ENCODE measurements at places on chromosomes 12 and 14. TPM values are rescaled to one million over a fixed set of nuclear protein-coding genes. Genes with fewer than 3 reads are reported as not detected.

MIP gene
- not detected for total RNA-seq

DNA sequence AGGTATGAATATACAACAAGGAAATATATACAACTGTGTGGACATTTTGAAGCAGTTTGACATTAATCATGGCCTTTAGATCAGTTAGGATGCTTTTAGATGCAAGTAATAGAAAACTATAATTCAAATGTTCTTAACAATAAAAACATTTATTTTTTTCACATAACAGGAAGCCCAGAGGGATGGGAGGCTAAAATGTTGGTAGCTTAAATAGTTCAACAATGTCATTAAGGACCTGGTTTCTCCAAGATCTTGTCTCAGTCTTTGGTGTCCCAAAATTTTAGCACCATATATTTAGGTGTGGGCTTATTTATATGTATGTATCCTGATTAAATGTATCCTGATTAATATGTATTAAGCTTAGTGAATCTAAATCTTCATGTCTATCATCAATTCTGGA, 292.4 kb downstream of the NUAK1 start:
- H3K27ac ChIP-seq, result no peak overlapping the region
- H3K27me3 ChIP-seq, result no peaks in the 10 kb centered on the region
- no peaks in the 10 kb centered on the region for H3K36me3 ChIP-seq
- H3K4me1 ChIP-seq, result no peaks in the 10 kb centered on the region
- no peak for DNase-seq

GRCh38 chr14:101620031-101620788, 58.9 kb downstream of the DIO3 start:
- no peak for DNase-seq
- H3K36me3 ChIP-seq, result no peaks in the 10 kb centered on the region
- H3K27ac ChIP-seq, result no peak overlapping the region

DNA sequence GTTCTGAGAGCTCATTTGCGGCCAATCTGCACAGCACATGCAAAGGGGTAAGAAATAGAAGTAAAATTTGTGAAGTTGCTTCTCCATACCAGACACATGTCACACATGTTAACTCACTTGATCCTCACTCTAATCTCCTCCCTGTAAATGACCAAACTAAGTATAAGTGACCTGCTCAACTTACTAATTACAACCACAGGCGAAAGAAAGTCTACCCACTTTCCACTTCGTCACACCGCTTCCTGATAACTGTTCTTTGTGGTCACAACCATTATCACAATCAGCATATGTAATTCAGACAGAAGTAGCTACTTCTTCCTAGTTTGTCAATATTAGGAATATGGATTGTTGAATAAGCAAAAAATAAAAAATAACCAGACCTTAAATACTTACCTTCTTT, 293.7 kb upstream of the CLEC14A start:
- H3K27me3 ChIP-seq, result no peaks in the 10 kb centered on the region
- no peak for DNase-seq
- H3K36me3 ChIP-seq, result no peaks in the 10 kb centered on the region
- no peak overlapping the region for H3K4me3 ChIP-seq
- H3K27ac ChIP-seq, result no peak overlapping the region
- H3K4me1 ChIP-seq, result no peaks in the 10 kb centered on the region
